ENCODE measurements at places on chromosomes 1 and 21.

GRCh38 chr1:61171974-61172373 is 89.6 kb downstream of the NFIA start:
- DNase-seq, result no peak

GRCh38 chr1:6035303-6035702 is 10.4 kb upstream of the KCNAB2 start:
- no peak for DNase-seq

DNA sequence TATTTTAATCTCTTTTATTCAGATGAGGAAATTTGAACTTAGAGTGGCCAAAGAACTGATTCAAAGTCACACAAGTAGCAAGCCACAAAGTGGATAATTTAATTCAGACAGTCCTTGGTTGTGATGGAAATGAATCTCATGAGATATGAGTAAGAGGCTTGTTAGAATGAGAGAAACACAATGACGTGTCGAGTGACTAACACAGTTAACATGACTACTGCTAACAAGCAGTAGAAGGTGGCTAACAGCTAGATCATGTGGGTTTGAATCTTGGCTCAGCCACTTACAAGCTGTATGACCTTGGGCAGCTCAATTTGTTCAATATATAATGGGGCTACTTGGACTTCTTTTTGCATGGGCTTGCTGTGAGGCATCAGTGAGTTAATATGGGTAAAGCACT is 104.5 kb upstream of the LMO4 start:
- peak; percentile 100 for DNase-seq

- DNase-seq, result no peak
Measured at GRCh38 chr1:29180497-29181412, 945 bp downstream of the SRSF4 start.

DNA sequence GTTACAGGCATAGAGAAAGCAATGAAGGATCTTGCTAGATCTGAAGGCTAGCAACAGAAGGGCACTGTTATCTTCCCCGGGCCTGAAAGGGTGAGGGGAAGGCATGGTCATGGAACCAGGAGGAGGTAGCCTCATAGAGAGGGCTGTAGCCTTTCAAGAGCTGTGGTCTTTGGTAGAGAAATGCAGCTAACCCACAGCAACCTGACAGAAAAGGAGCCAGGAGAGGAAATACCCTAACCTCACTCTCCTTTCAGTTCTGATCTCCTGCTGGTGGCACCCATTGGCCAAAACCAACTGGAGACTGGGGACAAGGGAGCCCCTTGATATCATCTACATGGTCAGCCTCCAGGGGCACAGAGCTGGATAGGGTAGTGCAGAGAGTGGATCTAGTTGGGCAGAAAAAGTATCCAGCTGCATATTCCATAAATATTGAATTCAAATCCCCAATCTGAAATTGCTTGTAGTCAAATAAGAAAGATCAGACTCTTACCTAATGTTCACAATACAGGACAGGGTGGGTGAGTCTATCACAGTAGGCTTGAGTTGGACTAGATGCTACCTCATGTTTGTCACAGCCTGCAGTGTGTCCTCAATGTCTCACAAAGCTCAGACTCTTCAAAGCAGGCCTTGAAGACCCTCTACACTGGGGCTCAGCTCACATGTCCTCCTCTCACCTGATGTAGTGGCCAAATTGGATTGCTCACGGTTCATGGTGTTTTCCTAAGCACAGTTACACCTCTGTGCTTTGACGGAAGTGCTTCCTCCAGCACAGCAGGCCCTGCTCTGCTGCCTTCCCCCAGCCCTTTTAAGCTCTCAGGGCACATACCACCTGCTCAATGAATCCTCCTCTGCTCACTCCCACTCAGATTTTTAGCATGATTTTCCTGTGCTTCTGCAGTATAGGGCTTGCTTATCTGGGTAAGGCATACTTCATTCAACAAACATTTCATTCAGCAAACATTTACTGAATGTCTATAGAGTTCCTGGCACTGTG is 74.1 kb upstream of the JUN start:
- DNase-seq, result peak; percentile 88

DNA sequence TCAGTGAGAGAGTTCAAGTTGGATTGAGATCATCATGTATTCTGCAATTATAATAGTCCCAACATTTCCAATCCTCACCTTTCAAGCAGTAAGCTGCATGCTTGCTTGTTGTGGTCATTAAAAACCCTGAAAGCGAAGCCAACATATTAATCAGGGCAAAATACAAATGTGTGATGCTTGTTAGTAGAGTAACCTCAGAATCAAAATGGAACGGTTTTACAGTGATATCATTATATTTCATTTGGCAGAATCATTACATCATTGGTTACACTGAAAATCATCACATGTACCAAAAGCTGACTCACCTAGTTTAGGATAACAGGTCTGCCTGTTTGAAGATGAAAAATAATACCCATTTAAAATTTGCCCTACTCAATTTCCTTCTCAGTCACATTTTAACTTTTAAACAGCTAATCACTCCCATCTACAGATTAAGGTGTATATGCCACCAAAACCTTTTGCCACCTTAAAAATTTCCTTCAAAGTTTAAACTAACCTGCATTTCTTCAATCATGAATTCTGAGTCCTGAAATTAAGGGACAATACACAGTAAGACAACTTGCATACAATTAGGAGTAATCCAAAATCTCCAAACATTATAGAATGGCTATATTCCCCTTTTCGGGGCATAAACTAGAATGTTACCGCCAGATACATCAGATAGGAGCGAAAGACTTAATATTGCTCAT is 3.5 kb downstream of the GAS5 start:
- no peak for DNase-seq

GRCh38 chr1:182384387-182384960 is 7.1 kb downstream of the GLUL start:
- DNase-seq, result no peak

DNA sequence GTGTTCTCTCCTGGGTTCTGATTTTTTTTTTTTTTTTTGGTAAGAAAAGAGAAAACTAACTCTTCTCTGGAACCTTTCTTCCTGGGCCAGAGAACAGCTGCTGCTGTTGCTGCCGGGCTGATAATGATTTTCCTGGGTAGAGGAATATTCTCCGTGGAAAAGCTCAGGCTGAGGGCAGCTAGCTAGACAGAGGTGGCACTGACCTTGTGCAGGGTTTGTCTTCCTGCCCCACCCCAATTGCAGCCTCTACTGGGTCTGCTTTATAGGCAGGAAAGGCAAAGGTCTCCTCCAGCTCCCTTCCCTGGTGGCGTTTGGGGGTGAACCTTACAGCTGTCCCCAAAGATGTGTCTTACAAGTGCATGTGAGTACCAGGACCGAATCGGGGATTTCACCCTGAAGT is 79.3 kb downstream of the SPSB1 start:
- DNase-seq, result no peak

- no peak for DNase-seq
Measured at GRCh38 chr21:30981403-30981802, 56.9 kb downstream of the KRTAP19-8 start.

- peak; percentile 30 for DNase-seq
Measured at GRCh38 chr1:240946926-240947325, 335.0 kb upstream of the GREM2 start.

DNA sequence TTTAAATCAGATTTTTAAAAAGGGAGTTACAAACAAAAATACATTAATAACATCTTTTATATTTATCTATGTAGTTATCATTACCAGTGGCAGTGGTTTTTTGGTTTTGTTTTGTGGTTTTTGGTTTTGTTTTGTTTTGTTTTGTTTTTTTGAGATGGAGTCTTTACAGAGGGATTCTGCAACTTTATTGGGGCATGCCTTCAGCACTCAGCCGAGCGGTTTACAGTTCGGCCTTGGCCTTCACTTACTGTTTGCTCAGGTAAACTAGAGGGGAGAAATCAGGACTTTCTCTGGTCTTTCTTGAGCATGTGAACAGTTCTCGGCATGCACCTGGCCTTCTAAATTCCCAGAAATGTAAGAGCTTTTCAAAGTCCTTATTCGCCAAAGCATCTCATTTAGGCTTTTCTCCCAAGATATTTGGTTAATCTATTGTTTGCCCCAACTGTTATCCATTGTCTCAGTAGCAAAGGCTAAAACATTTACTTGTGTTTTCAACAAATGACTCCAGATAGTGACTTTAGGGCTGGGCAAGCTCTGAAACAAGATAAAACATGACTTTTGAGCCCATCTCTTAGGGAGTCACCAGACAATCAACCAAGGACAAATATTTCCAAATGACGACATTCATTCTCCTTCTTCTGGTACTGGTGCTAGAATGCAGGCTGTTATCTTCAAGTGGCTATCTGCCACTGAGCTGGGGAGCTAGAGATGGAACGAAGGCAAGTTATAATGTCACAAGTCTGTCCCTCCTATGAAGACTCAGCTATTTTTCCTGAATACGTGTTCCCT is 48.4 kb upstream of the ADORA3 start:
- no peak for DNase-seq

- no peak for DNase-seq
Measured at GRCh38 chr1:18870957-18871356, 11.5 kb upstream of the TAS1R2 start.

- no peak for DNase-seq
Measured at GRCh38 chr1:5844442-5844841, 147.8 kb downstream of the NPHP4 start.

DNA sequence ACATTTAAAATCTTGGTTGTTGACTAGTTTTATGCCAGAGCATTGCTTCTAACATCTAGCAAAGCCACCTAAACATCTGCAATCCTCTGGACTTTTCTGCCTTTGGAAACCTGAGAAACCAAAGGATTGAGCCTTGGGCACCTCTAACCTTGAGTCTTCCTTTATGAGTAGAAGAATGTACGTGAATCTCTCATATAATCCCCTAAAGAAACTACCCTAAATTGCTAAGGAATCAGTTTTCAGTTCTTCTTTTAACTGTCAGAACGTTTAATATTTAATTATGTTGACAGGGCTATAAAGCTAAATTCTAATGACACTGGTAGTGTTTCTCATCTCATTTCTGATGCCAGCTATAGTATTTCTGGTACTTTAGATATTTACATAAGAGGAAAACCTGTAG is 997.3 kb downstream of the AMY1C start:
- no peak for DNase-seq

GRCh38 chr21:15627823-15628222 is 102.0 kb upstream of the USP25 start:
- no peak for DNase-seq

- DNase-seq, result no peak
Measured at GRCh38 chr1:38303843-38304242, 257.2 kb upstream of the POU3F1 start.

GRCh38 chr1:39609618-39610331 is 29.7 kb downstream of the HEYL start:
- peak; percentile 42 for DNase-seq

GRCh38 chr1:83900524-83900923 is 98.4 kb downstream of the TTLL7 start:
- DNase-seq, result peak; percentile 51

DNA sequence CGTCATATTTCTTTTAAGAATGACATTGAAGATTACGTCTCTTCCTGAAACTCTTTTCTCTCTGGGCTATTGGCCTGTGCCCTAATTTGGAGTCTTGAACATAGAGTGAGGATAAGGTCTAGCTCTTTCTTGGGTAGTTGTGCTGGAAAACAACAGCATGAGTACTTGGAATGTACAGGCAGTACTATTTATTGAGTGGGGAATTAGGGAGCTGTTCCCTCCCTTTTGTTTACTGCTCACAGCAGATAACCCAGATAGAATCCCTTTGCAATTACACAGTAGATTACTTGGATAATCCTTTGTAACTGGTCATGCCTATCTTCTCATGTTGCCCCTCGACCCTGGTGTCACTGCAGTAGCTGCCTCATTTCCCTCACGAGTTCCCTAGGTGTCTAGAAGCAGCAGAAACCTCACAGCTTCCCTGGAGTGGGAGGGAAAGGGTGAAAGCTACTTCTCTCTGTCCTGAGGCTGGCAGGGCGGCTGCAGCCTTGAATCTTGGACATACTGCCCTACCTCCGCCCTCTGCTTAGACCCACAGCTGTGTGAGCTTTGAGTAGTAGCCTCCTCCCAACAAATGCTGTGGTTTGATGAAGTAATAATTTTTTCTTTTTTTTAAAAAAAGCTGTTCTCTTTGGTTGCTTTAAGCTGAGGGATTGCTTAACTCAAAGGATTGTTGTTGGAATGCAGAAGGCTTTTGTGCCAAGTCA is 70.6 kb downstream of the FGGY start:
- peak; percentile 47 for DNase-seq

GRCh38 chr1:43054961-43055360 is 96.3 kb upstream of the SLC2A1 start:
- DNase-seq, result peak; percentile 71

GRCh38 chr1:221488550-221488949 is 253.3 kb downstream of the DUSP10 start:
- no peak for DNase-seq

DNA sequence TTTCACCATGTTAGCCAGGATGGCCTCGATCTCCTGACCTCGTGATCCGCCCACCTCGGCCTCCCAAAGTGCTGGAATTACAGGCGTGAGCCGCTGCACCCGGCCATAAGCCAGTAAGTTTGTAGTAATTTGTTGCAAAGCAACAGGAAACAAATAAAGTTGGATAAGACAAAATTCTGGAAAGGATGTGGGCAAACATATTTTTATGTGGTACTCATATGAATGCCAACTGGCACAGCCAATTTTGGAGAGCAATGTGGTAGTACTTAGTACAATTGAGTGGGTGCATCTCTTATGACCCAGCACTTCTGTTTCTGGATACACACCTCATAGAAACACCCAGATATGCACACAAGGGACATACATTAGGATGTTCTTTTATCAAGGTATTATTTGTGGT is 8.4 kb upstream of the IL12RB2 start:
- no peak for DNase-seq

GRCh38 chr1:39529901-39530535 is 38.6 kb downstream of the BMP8A start:
- DNase-seq, result no peak

GRCh38 chr1:62318756-62319544 is at the start of gene KANK4:
Gene KANK4, minus strand, starts transcription at chr1:62319434. Its CDS starts 37,870 bp downstream, at chr1:62281564.
- DNase-seq, result no peak

- DNase-seq, result no peak
Measured at GRCh38 chr1:48027533-48027835, 30.3 kb upstream of the TRABD2B start.

DNA sequence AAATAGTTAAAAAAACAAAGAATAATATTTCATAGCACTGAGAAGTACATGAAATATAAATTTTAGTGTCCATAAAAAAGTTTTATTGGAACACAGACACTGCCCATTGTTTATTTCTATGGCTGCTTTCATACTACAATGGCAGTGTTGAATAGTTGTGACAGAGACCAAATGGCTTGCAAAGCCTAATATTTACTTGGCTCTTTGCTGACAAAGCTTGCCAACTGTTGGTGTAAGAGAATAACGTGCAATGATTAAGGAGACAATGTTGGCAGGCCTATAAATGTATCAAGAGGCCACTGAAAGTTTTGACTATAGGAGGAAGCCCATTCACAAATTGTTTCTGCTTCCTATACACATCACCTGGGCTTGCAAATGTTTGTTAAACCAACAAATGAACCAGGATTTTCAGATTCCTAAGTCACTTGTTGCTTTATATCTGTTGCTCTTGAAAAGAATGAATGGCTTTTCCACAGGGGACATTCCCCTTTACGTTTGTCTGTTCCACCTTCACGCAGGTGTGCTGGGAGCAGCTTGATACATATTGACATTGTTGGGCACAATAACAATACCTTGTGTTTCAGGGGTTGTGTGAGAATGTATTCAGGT is 5.5 kb upstream of the ST6GALNAC3 start:
- DNase-seq, result no peak
